ENCODE measurements at places on chromosomes 13 and 19.

DNA sequence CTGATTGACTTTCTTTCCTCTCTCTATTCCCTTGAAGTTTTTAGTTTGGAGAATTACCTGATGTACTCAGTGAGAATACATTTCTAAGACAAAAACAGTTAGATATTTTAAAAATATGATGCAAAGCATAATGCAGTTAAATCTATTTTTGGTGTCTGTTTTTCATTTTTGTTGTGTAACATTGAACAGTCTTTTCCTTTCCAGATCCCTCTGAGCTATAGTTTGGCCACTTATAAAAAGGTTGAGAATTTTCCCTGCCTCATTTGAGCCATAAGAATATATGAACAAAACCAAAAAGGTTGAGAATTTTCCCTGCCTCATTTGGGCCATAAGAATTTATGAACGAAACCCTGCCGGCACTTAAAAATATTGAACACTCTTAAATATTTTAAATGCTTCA is 57.0 kb upstream of the IPO5 start:
- DNase-seq, result no peak

- peak; percentile 51 for DNase-seq
Observed at GRCh38 chr13:105788530-105788929, 746.9 kb downstream of the EFNB2 start.

- peak; percentile 78 for DNase-seq
Observed at GRCh38 chr19:48290771-48291488, 21.0 kb downstream of the ZNF114 start.

GRCh38 chr13:31001647-31002046 is 69.2 kb downstream of the TEX26 start:
- DNase-seq, result no peak

DNA sequence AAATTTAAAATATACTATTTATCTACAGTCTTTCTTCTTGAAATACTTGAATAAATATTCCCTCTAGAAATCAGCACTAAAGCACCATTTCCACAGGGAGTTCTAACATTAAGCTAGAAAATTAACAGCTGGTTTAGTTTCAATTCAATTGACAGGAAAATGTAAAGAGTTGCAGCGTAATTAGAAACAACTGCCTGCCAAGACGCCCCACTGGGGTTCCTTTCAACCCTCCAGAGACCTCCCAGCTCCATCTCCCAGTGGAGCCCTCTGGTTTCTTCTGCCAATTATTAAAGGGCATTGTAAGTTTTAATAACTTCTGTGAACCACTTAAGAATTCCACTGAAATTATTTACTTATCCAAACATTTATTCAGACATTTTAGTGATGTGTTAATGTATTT is 4.2 kb downstream of the GJA3 start:
- DNase-seq, result no peak

- peak; percentile 34 for DNase-seq
Observed at GRCh38 chr13:21964686-21965085, 293.8 kb downstream of the FGF9 start.

DNA sequence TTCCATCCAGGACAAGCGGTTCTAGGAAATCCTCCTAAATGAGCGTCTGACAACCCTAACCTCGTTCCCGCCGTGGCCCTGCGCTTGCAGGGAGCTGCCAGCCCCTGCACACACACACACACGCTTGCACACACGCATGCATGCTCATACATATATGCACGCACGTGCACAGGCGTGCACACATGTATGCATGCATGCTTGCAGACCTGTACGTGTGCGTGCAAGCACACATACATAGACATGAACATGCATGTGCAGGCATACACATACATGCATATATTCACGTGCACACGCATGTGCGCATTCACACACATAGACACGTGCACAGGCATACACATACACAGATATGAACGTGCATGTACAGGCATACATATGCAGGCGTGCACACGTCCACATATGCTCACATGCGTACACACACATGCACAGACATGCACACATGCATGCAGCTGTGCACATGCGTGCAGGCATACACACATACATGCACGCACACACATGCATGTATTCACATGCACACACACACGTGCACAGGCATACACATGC is 35.6 kb downstream of the SMIM24 start:
- DNase-seq, result no peak

DNA sequence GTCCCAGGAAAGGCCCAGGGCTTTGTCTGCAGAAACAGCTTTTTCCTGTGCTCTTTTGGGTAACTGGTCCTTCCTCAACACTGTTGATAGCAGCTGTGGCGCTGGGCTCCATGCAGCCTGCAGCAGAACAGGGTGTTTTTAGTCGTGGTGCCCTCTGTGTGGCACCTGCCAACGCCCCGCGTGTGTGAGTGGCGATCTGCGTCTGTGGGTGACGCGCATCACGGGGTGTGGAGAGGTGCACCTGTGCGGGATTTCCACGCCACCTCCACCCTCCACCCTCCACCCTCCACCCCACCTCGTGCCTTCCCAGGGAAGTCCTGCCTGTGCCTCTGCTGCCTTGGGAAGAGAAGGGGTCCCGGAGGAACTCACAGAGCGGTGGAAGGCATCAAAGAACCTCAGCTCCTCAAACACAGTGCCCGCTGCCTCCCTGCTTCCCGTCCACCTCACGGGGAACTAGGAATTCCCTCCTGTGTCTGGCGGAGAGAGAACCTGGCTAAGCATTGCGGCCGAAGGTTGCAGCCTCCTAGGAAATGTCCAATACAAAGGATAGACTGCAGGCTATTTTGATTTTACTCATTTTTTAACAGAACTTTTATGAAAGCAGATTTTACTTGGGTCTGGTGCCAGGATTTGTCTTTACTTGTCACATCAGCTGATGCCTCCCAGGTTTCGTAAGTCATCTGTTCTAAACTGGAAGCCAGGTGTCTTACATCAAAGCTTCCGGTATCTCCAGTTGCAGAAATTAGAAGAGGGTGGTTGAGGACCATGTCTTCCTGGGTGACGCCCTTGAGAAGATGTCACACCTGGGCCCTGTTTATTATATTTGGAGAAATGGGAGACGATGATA is 84.0 kb downstream of the ATP11A start:
- DNase-seq, result no peak

DNA sequence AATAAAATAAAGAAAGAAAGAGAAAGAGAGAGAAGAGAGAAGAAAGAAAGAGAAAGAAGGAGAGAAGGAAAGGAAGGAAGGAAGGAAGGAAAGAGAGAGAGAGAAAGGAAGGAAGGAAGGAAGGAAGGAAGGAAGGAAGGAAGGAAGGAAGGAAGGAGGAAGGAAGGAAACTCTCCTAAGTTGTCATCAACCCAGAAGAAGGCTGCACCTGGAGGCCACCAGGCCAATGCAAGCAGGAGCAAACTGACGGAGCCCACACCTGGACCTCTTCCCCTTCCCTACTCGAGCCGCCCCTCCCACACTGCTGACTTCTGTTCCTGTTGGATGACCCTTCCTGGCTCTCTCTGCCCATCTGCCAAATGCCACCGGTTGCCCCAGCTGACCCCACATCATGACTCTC is 8.7 kb downstream of the ACER1 start:
- no peak for DNase-seq

- no peak for DNase-seq
Observed at GRCh38 chr19:33385956-33386355, 12.4 kb downstream of the CEBPG start.

DNA sequence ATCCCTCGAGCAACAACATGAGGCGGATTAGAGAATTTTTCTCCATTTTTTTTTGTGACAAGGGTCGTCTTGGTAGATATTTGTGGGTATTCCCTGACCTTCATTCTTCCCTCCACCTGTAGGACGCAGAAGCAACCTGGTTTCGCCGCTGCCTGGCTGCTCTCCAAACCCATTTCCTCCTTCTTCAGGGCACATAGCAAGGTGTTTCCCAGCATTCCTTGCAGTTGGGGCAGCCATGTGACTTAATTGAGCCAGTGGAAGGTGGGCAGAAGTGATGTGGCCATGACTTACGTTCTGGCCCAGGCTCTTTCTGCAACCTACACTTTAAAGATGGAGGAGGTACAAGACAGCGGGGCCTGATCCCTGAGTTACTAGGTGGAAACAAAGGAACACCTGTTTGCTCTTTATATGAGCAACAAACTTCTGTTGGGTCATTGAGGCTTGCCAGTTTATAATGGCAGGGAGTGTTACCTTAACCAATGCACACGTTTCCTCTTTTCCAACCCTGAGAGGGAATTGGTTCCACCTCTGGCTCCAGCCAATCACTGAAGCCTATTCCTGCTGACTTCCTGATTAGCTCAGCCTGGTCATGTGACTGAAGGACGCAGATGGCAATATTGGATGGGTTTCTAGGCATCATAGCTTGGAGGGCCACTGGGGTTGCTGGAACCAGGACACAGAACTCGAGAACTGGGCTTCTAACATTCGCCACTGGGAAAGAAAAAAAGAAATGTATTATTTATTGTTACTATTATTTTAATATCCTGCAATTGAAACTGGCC is 30.8 kb upstream of the ZNRF4 start:
- no peak for DNase-seq

DNA sequence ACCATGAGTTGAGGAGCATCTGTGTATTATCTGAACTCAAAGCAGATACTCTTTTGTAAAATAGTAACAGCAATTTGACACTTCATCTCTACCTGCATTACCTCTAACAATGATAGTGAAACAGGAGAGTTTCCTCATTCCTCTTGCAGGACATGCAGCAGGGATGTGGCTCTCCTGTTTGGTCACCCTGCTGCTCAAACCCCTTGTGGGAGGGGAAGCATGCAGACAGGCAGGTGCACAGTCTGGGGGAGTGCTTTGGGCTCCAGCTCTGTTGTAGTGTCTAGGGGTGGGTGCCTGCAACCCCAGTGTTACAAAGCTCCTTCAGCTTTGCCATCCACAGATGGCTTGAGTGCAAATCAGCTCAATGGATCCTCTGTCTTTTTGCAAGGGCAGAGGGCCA is 827.6 kb downstream of the DACH1 start:
- DNase-seq, result no peak

DNA sequence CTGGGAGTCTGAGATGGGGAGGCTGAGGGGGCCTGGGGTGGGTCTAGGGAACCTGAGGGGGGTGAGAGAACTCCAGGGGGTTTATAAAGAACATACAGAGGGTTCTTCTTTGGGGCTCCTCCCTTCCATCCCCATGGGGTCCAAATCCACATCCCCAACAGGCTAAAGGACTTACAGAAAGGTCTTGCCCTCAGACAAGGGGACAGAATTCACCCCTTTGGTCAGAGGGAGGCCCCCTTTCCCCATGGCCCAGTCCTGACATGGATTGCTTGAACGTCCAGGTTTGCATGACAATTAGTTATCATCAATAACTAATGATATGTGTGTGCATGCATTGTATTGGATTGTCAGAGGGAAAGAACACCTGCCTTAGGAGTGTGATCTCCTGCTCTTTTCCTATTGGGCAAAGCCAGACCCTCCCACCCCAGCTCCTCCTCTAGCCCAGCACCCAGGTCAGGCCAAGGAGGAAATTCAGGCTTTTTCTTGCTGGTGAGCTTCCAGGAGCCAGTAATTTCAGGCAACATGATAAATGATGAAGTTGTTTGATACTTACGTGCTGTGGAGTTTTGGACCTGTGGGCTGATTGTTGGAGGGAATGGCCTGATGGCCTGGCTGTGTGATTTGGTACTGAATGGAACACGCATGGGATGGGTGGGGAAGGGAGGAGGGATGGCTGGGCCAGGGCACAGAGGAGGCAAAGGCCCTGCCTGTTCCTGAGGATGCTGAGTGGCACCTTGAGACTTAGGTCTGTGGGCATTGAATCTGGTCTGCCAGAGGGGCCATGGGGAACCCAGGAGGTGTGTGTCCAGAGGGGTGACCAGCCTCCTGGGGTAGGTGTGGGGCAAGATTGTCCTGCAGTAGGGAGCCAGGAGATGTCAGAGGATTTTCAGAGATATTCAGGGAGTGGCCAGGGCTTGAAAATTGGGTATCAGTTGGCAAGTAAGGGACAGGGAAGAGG is 1.1 kb downstream of the KLHL26 start:
- no peak for DNase-seq

DNA sequence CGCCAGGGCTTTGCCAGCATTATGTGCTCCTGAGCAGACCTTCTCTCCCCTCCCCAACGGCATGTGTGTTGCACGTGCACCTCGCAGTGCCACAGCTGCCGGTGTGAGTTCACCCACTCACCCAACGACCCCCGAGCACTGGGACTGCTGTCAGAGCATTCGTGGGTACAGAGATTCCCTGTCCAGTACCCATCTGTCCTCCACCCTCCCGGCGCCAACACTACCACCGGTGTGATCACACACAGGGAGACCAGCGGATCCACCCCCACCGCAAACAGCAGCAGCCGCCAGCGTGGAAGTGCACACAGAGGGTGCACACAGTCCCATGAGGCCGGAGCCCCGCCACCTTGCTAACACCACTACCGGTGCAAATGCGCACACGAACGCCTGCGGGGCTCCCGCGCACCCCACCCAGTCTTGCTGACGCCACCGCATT is 15.9 kb downstream of the LILRA1 start:
- DNase-seq, result no peak

- no peak for DNase-seq
Observed at GRCh38 chr13:111577956-111578605, 257.6 kb downstream of the TEX29 start.

DNA sequence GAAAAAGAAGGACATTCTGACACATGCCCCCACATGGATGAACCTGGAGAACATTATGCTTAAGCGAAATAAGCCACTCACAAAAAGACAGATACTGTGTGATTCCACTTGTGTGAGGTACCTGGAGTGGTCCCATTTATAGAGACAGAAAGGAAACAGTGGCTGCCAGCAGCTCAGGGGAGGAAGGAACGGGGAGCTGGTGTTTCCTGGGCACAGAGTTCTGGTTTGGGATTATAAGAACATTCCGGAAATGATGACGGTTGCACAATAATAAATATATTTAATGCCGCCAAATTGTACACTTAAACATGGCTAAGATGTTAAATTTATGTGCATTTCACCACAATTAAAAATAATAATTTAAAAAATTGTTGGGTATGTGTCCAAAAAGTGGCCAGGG is 33.0 kb downstream of the SERP2 start:
- DNase-seq, result no peak

GRCh38 chr13:22114630-22115311 is 443.9 kb downstream of the FGF9 start:
- peak; percentile 76 for DNase-seq

DNA sequence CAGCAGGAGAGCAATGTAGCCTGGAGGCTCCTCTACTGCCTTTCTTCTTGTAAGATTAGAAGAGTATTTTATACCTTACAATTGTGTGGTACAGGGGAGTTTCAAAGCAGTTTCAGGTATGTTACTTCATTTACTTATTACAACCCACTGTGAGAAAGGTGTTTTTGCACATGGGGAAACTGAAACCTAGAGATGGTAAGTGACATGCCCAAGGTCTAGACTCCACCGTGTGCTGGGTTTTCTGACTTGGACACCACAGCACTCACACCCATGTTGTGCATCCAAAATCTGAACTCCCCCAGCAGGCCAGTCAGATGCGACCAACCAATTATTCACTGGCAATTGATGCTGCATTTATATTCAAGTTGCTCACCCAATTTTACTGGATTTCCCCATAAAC is 22.8 kb downstream of the ERICH6B start:
- no peak for DNase-seq

DNA sequence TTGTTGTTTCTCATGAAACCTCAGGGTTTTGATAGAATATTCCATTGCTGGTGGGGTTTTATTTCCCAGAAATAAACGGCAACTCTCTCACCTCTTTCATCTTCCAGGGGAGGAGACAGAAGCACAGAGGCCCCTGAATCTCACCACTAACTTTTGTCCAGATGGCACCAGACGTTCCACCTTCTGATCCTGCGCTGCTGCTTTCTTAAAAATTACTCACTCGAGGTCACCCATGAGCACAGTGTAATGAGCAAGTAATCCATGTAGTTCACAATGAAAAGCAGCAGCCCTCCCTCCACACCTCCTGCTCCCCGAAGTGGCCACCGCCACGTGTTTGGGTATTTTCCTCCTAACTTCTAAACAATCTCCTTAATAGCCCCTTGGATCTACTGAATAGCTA is 51.3 kb downstream of the TEX29 start:
- DNase-seq, result no peak

GRCh38 chr13:91154558-91155353 is 192.7 kb upstream of the MIR17HG start:
- DNase-seq, result peak; percentile 67

Data from fibroblast of skin of back (primary cell).